ENCODE measurements at places on chromosomes 2 and 18.

DNA sequence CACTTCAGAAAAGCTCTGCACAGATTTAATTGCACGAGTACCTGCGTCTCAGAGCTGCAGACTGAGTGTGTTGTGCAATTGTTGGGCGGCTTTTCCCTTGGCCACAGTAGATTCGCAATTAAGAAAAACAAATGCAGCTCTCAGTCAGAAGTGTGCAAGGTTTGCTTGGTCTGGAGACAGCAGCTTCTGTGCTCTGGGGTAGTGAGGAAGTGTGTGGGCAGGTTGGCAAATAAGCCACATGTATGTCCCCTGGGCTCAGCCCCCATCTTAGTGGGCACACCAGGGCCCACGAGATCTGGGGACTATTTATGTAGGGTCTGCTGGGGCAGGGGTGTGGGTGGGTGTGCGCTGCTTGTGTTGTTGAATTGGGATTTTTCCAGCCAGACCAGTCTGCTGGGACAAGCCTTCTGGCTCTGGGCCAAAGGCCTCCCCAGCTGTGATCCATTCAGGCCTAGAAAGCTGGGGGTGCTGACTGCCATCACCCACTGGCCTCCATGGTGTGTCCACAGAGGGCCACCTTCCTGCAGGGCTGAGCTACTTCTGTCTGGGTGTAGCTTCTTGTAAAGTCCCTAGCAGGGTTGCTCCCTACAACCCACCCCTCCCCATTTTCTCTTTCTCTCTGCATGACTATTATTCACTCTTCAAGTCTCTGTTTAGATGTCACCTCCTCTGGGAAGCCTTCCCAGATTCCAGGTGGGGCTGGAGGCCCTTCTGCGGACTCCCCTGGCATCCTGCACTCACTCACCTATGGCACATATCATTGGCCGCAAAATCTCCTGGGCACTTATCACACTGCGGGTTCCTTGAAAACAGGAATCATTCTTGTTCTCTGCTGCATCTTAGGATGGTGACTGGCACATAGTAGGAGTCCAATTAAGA is 67.8 kb downstream of the ODC1 start:
- no peak for DNase-seq

- no peak for DNase-seq
Observed at GRCh38 chr18:51029378-51029693, 677 bp upstream of the SMAD4 start.

DNA sequence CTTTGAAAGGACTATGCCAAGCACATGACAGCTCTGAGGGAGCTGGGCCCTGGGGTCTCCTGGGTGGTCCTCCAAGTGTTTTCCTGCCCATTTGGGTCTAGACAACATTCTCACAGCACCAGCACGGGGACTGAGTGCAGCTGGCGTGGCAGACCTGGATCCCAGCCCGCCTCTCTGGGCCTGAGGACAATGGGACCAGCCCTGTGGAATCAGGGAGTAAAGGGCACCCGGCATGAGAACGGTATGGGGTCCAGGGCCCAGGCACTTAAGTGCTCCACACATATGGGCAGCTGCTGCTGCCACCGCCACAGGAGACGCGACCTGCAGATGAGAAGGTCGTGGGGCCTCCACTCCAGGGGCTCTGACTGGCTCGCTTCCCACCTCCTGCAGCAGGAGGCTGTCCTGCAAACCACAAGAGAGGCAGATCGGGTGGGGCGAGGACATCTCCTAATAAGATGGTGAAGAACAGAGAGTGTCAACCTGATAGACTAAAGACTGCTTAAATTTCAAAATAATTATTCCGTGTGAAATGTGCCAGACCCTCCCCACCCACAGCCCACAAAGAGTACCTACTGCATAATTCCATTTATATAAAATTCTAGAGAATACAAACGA is 46.3 kb downstream of the FAM178B start:
- DNase-seq = no peak

- DNase-seq = no peak
Observed at GRCh38 chr2:168608796-168609195, 152.7 kb downstream of the CERS6 start.

GRCh38 chr18:68436485-68436884 is 278.4 kb downstream of the TMX3 start:
- no peak for DNase-seq

DNA sequence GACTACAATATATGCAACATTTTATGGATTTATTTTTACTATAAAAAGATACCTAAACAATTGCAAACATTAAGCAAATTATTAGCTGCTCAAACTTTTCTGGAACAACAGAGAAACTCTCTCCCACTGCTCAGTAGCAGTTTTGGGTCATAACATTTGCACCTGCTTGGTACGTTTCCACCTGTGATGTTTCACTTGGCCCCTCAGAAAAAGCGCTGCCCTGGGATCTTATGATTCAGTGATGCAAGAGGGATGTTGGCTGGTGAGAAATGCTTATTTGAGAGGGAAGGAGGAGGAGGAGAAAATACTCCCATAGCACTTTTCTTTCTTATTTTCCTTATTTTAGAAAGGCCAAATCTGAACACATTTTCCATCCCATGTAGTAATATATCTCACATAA is 9.2 kb downstream of the IRS1 start:
- no peak for DNase-seq

GRCh38 chr2:230601510-230601909 is 111.1 kb upstream of the CAB39 start:
- DNase-seq = no peak

DNA sequence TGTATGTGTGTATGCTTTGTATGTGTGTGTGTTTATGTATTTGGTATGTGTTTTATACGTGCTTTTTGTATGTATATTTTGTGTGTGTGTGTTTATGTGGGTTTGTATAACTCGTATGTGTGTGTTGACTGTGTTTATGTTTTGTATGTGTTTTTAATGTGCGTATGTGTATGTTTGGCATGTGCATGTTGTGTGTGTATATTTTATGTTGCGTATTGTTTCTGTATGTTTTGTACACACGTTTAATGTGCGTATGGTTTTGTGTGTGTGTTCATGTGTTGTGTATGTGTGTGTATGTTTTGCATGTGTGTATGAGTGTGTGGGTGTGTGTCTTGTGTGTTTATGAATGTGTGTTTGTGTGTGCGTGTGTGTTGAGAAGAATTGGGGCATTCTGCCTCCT is 55.2 kb upstream of the NCK2 start:
- DNase-seq = no peak

DNA sequence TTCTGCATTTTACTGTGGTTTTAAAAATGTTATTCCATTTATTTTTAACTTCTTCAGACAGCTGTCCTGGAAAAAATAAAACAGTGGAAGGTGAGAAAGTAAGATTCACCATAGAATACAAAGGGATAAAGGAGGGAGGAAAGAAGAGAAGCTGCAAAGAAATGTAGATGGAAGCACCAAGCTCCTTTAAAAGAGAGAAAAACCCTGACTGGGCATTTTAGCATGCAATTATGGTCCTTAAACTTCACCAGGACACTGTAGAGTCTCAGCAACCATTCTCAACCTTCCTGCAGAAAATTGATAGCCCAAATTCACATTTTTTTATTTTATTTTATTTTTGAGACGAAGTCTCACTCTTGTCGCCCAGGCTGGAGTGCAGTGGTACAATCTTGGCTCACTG is 11.6 kb upstream of the ANKRD44 start:
- DNase-seq = no peak

- no peak for DNase-seq
Observed at GRCh38 chr2:126860385-126860784, 38.3 kb upstream of the TEX51 start.

GRCh38 chr2:240387669-240388358 is 47.6 kb upstream of the GPC1 start:
- no peak for DNase-seq

DNA sequence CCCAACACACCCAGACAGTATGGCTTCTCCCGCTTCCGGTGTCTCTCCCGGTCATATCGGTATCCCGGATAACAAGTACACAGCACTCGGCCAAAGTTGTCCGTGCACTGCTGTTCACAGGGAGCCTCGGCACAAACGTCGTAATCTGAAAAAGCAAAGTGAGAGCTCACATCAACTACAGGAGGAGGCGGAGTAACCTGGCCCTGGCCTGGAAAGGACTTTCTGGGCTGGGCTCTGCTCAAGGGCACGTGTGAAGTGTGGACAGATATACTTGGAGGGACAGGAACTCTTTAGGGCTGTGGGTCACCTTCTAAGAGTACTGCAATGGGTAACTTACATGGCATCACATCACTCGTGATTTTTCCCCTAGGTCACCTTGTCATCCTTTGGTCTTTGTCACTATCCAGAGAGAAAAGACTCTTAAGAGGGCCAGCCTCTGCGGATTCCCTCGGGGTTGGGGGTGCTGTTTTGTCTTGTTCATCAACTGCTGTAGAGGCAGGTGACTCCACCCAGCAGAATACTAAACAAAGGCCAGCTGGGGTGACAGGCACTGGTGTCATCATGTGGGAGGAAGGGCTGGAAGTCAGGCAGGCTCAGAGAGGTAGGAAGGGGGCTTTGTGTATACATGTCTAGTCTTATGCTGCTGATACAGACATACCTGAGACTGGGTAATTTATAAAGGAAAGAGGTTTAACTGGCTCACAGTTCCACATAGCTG is 110.6 kb upstream of the LMAN1 start:
- no peak for DNase-seq

GRCh38 chr2:130355172-130355577 is 681 bp upstream of the PTPN18 start:
- DNase-seq = no peak

DNA sequence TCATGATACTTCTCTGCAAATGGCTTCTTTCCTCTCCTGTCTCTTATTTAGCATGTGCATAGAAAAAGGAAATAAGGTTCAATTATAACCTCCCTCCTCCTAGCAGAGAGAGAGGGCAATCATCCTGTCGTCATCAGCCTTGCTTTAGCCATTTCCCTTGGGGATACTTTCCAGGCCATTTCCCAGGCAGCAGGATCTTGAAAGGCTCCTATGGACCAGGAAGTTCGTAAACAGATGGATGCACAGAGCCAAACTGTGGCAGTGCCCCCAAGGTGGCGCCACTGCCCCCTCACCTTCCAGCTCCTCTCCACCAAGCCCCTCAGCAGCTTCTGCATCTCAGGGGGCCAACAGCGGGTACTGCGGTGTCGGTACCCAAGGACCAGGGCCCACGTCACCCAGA is 157.4 kb downstream of the DTNA start:
- no peak for DNase-seq

- DNase-seq = no peak
Observed at GRCh38 chr18:68229351-68229750, 485.6 kb downstream of the TMX3 start.

DNA sequence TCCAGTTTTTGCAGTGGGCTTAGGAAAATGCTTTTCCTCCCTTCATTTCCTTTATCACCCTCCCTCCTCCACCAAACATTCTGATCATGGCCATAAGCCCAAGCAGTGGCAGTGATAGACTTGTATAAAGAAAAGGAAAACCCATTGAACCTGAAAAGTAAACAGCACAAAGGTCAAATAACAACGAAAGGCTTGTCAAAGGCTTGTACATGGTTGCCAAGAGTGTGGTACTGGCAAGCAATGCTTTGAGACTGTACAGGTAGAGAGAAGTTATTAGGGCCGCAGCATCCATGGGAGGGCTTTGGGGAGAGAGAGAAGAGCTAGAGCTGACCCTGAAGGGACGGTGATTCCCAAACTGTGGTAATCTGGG is 2.1 kb upstream of the VWA3B start:
- no peak for DNase-seq

- DNase-seq = no peak
Observed at GRCh38 chr2:95707837-95708236, 116.0 kb downstream of the TRIM43 start.

GRCh38 chr2:46461709-46462171 is 17.6 kb upstream of the TMEM247 start:
- DNase-seq = no peak

- DNase-seq = no peak
Observed at GRCh38 chr2:10405448-10405847, 42.7 kb downstream of the ODC1 start.

DNA sequence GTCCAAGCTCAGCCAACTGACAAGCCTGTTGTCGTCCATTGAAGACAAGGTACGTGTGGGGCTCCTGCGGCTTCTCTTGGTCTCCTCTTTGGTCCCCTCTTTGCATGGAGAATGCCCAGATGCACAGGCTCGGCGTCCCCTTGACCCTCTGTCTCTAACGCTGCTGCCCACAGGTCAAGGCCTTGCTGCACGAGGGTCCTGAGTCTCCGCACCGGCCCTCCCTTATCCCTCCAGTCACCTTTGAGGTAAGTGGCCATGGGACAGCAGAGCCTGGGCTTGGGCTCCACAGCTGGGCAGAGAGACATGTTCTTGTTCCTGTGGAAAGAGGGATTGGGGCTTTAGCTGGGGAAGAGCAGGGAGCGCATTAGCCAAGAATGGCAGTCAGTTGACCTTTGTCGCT is 86.1 kb downstream of the INPP5D start:
- DNase-seq = no peak

DNA sequence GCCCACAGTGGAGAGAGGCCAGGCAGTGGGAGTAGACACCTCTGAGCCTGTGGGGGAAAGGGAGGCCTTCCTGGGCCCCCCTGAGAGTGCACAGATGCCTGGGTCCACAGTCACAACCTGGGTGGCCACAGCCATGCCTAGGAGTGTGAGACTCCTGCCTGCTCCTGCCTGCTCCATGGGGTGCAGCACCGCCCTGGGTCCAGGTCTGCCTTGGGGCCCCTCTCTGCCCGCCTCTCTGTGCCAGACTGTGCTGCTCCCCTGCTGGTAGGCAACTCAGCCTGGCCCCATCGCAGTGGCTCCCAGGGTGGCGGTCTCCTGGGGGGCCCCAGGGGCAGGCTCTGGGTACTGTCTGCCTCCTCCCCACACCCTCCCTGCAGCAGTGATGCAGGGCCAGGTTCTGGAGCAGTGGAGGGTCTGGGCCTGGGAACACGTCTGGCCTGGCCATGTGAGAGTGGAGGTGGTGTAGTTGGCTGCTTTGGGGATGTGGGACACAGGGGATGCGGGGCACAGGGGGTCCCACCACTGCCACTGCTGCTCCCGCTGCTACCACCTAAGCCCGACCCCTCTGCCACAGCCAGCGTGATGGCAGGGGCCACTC is 60.1 kb upstream of the DLX2 start:
- DNase-seq = no peak

DNA sequence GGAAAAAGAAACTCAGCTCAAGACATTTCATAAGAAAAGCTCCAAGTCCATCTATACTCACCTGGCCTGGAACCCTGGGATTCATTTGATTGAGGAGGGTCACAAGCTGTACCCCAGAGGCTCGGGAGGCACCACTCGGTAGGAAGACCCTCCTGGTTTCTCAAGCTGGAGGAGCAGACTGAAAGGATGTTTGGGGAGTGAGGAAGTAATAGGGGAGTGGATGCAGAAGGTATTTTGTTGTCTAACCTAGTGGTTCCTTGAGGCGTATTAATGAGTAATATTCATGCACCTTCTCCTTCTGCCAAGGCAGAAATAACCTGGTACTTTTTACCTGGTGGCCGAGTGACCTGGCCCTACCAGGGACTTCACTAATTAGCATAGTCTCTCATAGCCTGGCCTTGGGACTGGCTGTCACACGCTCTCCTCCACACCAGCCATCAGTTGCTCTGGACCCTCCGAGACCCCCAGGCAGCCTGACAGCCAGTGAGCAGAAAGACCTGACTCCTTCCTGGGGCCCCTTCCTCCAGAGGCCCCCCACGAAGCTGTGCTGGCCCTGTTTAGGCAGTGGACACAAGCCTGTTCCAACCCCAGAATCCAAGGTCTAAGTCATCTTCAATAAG is 161.4 kb downstream of the BCL2 start:
- DNase-seq = no peak

Data from memory B cell (primary cell).